ENCODE measurements at places on chromosomes 3 and 15.

GRCh38 chr3:42844412-42844713 is 31.3 kb downstream of the CYP8B1 start:
- no peak for DNase-seq

- no peak for DNase-seq
Observed at GRCh38 chr15:79954661-79955060, 16.3 kb downstream of the BCL2A1 start.

DNA sequence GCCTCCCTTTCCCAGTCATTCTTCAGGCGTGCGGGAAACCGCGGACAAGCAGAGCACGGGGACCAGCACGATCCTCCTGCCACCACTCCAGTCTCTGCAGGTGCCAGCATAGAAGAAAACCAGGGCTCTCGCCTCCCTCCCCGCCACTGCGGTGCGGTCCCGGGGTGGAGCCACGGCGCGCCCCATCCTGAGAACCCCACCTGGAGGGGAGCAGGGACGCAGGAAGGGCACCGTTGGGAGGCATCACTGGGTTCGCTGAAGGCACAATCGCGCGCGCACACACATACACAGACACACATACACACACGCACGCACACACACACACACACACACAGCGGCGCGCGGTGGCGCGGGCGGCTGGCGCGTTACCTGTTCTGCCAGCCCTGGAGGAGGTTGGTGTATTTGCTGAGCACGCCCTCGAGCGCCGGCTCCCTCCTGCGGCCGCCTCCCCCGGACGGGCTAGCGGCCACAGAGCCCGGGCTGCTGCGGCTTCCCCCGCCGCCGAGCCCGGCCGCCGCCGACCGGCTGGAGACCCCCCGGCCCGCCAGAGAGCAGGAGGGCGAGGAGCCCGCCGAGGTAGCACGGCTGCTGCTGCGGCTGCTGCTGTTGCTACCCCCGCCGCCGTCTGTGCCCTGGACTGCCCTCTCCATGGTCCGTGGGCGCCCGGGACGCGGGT is 394 bp downstream of the OSBPL10 start:
- DNase-seq = peak; percentile 82

DNA sequence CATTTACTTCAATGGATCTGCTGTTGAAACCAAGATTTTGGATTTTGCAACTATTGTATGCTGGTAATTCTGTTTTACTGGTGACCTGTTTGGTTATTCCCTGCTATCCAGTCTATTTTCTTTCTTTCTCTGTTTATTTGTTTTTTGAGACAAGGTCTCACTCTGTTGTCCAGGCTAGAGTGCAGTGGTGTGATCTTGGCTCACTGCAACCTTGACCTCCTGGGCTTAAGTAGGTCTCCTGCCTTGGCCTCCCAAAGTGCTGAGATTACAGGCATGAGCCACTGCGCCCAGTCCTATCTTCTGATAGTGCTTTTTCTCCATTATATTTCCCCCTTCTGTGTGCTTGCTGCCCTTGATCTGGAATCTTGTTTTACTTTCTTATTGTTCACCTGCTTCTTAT is 15.6 kb downstream of the USP13 start:
- no peak for DNase-seq

GRCh38 chr15:26323566-26323965 is 449.3 kb downstream of the GABRB3 start:
- DNase-seq = no peak

DNA sequence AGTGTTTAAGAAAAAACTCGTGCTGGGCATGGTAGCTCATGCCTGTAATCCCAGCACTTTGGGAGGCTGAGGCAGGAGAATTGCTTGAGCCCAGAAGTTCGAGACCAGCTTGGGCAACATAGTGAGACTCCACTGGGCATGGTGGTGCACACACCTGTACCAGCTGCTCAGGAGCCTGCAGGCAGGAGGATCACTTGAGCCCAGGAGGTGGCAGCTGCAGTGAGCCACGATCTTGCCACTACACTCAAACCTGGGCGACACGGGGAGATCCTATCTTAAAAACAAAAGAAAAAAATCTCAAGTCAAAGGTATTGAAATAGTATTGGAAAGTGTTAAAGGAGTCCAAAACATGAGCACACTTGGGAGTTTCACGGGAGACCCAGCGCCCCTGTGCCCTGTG is 14.0 kb downstream of the KLF13 start:
- DNase-seq = no peak

DNA sequence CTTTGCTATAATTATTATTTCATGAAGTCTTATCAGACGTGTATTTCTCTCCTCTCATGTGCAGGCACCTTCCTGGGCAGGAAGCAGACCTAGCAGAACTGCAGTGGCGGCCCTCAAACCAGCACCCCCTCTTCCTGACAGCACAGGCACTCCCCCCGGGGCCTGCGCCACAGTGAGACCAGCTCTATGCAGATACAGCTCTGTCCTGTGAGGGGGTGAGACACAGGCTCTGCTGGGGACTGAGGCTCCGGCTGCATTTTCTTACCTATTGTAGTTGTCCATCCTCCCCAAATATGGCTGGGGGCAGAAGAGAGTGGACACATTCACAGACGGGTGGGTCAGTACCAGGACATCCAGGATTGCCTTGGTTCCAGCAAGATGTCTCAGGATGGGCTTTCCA is 5.0 kb downstream of the CISH start:
- DNase-seq = no peak

GRCh38 chr15:68683551-68683950 is 104.8 kb downstream of the CORO2B start:
- DNase-seq = no peak

- DNase-seq = no peak
Observed at GRCh38 chr3:55538158-55538557, 51.1 kb upstream of the WNT5A start.

GRCh38 chr3:184129012-184129411 is 6.1 kb upstream of the EIF2B5 start:
- no peak for DNase-seq

- no peak for DNase-seq
Observed at GRCh38 chr3:24237971-24238706, 256.5 kb downstream of the THRB start.

- DNase-seq = no peak
Observed at GRCh38 chr3:197795200-197795599, 4.1 kb downstream of the LRCH3 start.

DNA sequence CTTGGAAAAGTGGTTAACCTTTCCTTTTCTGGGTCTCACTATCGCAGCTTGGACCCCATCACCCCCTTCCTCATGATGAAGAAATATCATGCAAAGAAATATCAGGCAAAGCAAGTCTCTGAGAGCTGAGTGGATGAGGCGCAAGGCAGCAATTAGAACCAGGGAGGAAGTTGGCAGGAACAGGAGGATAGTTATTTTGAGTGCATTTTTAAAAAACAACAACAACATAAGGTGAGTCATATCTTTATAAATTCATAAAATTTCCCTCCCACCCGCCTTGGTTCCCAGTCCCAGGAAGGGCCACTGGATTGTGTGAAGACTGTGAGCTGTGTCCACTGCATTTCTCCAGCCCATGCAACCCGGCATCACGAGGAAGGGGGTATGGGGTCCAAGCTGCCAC is 316.9 kb upstream of the TLE3 start:
- no peak for DNase-seq

GRCh38 chr3:12840591-12841148 is 695 bp downstream of the RPL32 start:
- no peak for DNase-seq

DNA sequence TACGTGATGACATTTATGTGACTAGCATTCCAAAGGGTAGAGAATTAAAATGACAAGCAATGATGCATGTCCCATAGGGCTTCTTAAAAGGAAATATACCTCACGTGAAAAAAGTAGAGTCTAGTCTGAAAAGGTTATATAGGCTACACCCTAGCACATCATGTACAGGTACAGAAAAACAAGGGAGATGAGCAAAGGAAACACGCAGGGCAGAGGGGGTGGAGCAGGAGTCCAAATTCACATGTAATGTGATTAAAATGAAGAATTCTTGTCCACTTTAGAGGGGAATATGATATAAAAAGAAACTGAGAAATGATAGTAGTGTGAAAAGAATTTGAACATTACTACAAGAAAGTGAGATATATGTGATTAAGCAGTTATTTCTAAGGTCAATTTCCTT is 59.4 kb downstream of the HACD2 start:
- no peak for DNase-seq

GRCh38 chr3:128875556-128876120 is 3.8 kb upstream of the ACAD9 start:
- no peak for DNase-seq

DNA sequence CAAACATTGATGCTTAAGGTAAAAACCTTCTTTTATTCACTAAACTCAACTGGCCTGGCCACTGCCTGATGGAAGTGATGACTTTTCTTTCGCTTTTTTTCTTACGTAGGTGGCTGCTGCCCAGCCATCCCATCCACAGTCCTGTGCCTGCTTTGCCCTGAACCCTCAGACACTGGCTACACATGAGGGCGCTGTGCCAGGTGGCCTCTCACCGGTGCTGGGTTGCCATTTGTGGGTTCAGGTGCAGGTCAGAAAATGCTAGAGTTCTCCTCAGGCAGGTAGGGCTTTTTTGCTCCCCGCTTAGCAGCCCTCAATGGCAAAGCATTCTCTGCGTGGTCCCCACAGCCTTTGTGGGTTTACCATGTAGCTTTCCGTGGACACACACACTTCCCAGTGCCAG is 88.3 kb upstream of the PRR23E start:
- DNase-seq = no peak

DNA sequence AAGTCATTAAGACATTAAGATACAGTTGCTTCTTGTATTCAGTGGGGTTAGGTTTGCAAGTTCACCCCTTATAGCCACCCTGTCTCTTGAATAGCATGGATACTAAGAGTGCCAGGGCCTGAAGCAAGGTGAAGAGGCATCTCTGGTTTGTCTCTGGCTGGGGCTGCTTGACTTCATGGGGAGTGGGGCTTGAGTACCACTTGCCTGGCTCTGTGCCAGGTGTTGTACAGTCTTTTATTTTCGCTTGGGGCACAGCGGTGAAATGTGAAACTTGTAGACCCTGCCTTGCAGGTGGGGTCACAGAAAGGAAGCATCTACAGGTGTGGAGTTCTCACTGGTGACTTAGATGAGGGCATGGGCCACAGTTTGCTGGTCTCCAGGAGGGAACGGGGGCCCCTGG is 152.1 kb downstream of the PDE8A start:
- DNase-seq = no peak
